NAMALWA (cell line): ENCODE measurements at places on chromosomes 2 and 18.

DNA sequence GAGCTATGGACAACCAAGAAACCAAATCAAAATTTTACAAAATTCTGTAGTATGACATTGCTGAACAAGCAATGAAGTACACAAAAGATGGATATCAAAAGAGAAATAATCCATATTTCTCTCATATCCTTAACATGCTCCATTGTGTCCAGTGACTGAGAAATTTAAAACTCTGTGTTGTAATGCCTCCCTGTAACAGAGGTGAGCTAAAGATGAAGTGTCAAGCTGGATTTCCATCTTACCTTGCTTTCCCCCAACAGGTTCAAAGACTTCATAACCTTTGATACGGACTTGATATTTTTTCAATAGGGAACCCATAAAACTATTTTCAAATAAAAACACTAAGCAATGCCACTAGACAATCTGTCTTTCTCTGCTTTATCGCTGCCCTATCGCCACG, 95.7 kb upstream of the SERTAD2 start:
- peak; percentile 28 for DNase-seq

DNA sequence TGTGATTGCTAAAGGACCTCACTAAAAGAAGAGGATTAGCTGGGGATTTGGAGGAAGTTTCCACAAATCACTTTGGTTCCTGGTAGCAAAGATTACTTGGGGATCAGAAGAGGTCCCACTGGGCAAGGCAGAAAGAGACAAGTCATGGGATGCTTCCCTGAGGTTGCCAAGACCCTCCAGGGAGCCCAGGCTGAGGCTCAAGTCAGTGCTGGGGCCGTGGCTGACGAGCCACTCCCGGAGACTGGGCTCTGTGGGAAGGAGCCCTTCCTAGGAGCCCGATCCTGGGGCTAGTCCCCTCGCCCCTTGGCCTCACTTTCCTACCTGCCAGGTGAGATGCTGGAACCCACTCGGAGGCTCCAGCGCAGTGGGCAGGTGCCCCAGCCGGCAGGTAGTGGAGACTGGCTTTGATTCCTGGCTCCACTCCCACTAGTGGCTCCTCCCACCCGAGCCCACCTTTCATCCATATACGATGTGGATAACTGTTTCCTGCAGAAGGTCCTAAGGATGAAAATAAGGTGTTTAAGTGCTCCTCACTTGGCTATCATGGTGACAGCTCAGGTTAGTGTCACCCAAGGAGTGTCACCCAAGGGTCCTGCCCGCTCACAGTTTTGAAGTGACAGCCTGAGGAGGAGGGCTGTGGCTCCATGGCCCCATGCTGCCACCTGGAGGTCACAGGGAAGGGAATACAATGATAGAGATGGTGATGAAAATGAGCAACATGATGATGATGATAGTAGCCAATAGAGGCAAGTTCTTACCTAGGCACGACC, 100.5 kb downstream of the CAPN13 start:
- DNase-seq = peak; percentile 86

- DNase-seq = peak; percentile 87
These were observed 240.0 kb downstream of the LOXHD1 start for GRCh38 chr18:46416706-46417638.

GRCh38 chr18:62585274-62586150, 62.7 kb downstream of the ZCCHC2 start:
- DNase-seq = no peak

GRCh38 chr18:79352432-79352831, 43.3 kb upstream of the NFATC1 start:
- no peak for DNase-seq

DNA sequence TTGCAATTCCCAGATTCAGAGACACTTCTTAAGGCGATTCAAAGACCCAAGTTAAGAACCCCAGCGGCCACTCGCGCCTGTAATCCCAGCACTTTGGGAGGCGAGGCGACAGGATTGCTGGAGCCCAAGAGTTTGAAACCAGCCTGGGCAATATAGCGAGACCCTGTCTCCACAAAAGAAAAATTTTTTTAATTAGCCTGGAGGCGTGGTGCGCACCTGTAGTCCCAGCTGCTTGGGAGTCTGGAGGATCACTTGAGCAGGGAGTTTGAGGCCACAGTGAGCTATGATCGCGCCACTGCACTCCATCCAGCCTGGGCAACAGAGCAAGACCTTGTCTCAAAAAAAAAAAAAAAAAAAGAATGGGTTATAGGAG, 585 bp upstream of the ANAPC1 start:
- no peak for DNase-seq

DNA sequence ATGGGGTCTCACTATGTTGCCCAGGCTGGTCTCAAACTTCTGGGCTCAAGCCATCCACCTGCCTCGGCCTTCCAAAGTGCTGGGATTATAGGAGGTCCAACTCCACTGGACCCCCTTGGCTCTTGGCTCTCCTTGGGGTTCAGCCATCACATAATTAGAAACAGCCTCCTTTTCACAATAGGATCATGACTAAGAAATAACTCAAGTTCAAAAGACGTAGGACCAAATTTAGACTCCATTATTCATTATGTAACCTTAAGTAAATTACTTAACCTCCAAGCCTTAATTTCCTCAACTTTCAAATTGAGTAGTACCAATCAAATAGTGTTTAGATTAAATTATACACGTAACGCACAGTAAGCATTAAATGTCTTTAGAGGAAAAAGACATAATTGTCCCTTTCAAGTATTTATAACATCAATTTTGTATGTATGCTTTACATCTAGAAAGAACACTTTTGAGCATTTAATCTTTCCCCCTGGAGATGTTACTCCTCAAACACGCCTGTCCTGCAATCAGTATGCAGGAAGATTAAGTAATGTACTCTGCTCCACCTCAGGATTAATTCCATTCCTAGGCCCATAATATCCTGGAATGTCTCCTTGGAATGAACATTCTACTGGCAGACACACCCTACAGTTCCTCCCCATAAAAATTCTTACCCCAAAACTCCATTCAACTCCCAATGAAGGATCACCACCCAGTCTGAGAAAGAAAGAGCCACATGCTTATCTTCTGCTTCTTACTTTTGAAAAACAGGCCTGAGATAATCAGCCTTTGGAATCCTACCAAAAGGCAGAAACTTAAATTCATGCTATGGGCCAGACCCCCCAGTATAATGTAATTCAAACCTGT, 49.1 kb downstream of the COBLL1 start:
- no peak for DNase-seq

GRCh38 chr2:134469516-134470115, 215.7 kb downstream of the MGAT5 start:
- no peak for DNase-seq

DNA sequence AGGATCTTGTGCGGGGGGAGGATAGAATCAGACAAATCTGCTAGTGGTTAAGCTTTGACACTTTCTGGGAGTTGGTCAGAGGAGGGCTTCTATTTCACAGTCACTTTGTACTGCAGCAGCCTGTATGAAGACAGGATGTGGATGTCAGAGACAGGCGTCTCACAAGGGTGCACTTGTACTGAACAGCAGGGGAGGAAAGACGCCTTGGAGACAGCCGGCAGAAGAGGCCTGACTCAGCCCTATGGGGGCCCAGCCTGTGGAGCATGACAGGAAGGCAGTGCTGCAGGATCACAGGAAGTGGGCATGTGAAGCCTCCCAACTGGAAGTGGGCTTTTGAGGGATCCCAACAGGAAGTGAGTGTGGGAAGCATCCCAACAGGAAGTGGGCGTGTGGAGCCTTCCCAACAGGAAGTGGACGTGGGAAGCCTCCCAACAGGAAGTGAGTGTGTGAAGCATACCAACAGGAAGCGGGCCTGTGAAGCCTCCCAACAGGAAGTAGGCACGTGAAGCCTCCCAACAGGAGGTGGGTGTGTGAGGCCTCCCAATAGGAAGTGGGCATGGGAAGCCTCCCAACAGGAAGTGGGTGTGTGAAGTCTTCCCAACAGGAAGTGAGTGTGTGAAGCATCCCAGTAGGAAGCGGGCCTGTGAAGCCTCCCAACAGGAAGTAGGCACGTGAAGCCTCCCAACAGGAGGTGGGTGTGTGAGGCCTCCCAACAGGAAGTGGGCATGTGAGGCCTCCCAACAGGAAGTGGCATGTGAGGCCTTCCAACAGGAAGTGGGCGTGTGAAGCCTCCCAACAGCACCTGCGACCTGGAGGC, 212.3 kb downstream of the SNTG2 start:
- peak; percentile 36 for DNase-seq

DNA sequence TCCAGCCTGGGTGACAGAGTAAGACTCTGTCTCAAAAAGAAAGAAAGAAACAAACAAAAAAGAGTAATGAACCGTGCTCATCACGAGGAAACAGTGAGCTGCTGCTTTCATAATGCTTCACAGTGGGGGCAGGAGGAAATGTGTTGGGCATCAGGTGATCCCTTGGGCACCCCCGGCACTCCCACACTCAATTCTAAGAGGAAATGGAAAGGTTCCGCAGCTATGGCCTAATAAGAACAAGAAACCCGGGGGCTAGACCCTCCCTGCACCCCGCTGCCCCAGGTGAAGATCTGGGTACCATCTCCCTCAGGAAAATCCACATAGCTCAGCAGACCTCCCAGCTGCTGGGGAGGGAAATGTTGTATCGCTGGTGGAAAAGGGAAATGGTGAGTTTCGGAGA, 118.9 kb downstream of the LPIN1 start:
- DNase-seq = no peak

- DNase-seq = no peak
These were observed 44.5 kb upstream of the MAP4K3 start for GRCh38 chr2:39481611-39482010.

- no peak for DNase-seq
These were observed 1.7 kb downstream of the FOSL2 start for GRCh38 chr2:28394331-28394877.

GRCh38 chr18:63964908-63965307, 5.0 kb upstream of the SERPINB8 start:
- no peak for DNase-seq

DNA sequence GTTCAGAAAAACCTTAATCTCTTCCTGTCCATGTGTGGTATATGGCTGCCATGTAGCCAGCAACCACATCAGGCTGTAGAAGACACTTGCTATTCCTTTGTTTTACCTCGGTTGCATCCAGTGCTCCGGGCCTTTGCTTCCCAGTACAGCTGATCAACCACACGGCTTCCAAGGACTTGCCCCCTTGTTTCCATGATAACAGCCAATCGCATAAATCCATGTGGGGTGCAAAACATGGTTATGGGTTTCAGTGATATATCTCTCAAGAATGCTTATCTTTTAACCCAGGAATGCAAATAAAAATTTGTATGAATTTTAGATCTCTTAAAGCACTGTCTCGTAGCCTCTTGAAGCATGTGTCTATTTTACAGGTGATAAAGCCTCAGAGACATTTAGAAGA, 118.3 kb downstream of the MGAT5 start:
- no peak for DNase-seq

- no peak for DNase-seq
These were observed 174.7 kb downstream of the DNER start for GRCh38 chr2:229539628-229540027.

DNA sequence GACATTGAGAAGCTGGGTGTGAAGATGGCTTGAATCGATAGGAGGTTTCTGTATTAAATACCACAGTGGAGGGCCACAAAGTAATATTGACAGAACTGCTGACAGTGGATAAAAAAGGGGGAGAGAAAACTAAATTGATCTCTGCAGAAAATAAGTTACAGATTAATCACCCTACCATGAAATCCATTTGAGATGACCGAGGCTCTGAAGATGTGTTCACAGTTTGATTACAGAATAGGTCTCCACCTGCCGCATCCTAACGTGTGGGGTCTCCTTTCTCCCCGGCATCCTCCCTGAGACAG, 165.6 kb downstream of the EIPR1 start:
- DNase-seq = no peak

- no peak for DNase-seq
These were observed 7.5 kb downstream of the ANKRD53 start for GRCh38 chr2:70985956-70986355.

DNA sequence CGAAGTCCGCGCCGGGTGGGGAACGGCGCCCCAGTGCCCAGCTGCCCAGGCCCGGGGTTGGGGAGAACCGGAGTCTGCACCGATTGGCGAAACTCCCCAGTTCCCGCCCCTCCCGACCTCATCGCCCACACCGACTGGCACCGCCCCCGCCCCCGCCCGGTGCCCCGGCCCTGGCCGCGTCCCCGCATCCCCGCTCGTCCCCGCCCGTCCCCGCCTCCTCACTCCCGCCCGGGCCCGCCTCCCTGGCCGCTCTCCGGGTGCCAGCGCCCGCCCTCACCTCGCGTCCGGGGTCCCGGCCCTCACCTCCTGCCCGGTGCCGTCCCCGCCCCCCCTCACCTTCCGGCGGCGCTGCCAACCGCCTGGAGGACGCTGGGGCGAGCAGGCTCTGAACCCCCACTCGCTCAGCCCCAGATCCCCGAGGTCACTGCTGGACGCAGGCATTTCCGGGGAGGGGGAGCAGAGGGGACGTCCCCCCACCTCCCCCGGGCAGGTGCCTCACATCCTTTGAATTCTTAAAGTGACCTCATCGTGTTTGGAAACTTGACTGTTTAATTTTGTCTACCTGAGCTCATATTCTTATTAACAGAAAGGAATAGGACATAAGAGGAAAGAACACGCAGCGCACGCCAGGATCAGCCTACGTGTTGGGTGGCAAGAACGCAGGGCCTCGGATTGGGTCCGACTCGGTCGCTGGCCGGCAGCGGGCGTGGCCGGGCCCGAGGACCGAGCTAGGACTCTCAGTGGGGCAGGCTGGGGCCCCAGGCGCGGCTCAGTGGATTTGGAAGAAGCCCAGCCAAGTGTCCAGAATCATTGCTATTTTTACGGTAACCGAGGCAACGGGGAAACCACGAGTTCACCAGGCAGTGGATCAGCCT, at the start of gene FAM110C:
Gene FAM110C, minus strand, starts transcription at position 35 of the 875 bp plus-strand sequence. CDS start 120 bp downstream, outside the sequence.
- DNase-seq = no peak

DNA sequence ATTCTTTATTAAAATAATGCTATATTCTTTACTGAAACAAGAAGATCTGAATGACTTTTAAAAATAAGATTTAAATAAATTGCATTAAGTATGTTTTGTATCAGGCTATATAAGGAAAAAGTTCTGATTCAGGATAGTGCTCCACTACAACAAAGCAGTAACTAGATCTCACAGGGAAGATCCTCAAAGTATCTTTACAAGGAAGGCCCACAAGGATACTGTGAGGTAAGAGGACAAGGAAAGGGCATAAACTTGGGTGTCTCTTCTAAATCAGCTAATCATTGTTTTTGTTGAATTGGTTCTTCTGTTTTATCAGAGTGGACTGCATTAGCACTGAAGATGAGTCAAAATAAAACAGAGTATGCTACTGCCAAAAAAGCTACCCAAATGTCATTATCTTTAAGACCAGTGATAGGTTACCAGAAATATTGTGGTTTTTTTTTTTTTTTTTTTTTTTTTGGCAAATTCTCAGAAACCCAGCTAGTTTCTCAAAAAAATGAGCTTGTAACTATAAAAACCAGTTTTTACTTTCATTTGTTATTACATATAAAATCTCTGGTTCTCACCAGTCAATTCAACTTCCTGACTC, 160.9 kb downstream of the BAZ2B start:
- no peak for DNase-seq

DNA sequence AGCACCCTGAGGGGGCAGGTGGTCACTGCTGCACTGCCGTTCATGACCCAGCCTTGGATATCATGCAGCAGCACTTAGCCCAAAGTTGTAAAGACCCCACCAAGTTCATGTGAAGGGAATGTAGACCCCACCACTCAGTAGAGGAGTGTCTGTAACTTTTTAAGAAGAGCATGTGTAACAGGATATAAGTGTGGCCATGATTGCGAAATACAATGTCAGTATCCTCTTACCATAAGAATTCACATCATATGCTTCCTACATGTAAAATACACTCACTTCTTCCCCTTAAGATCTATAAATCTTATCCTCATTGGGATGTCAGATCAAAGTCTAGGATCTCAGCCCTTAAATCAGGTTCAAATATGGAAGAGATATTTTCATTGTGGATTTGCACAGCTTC, 276.9 kb downstream of the PTPRM start:
- no peak for DNase-seq
